ENCODE measurements at places on chromosomes 12 and 14. TPM values are rescaled to one million over a fixed set of nuclear protein-coding genes. Genes with fewer than 3 reads are reported as not detected.

DNA sequence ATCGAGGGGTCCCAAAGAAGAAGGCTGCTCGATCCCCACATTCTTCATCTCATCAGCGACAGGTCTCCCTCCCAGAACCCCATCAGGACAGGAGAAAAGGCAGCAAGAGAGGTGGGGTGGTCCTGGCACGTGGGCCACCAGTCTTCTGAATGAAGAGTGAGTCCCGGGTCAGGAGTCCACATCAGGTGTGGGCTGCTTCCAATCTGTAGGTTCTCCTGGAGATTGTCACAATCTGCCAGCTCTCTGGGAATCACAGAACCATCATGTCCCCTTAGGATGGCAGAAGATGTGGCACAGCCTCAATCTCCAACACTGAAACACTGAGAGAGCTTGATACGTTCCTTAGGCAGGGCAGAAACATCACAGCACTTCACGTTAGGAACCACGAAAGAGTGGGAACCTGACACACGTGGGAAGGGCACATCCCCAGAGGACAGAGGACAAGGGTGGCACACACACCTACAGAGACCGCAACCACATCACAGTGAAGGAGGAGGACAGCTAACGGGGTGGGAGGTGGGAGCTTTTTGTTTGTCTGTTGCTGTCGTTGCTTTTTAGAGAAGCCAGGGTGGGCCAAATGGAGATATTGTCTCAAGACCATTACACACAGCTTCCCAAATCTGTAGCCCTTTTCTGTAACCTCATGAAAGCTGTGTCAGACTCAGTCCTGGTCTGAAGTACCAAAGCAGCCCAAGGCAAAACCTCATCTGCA is 284.5 kb downstream of the DPF3 start:
- DNase-seq: no peak
- no peaks in the 10 kb centered on the region for H3K4me1 ChIP-seq
- H3K36me3 ChIP-seq: no peaks in the 10 kb centered on the region
- no peak overlapping the region for H3K4me3 ChIP-seq
- no peak overlapping the region for H3K27ac ChIP-seq

DNA sequence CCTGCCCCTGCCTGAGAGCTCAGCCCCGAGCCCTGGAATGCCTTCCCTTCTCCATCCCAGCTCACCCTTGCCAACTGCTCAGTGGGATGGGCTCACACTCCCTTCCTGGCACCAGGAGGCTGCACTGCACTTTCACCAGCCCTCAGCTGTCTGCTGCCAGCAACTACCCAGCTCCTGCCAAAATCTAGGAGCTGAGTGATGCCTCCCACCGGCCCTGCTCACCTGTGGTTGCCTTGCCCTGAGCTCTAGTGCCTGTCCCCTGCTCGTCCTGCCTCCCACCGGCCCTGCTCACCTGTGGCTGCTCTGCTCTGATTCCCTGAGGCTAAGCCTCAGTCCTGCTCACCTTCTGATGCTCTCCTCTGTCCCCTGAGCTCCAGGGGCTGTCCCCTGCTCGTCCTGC is 119.8 kb downstream of the TMEM121 start:
- no peaks in the 10 kb centered on the region for H3K27me3 ChIP-seq
- no peak for DNase-seq
- no peak overlapping the region for H3K4me3 ChIP-seq
- H3K4me1 ChIP-seq: peaks cover 7% of the 10 kb centered on the region
- H3K36me3 ChIP-seq: no peaks in the 10 kb centered on the region

DNA sequence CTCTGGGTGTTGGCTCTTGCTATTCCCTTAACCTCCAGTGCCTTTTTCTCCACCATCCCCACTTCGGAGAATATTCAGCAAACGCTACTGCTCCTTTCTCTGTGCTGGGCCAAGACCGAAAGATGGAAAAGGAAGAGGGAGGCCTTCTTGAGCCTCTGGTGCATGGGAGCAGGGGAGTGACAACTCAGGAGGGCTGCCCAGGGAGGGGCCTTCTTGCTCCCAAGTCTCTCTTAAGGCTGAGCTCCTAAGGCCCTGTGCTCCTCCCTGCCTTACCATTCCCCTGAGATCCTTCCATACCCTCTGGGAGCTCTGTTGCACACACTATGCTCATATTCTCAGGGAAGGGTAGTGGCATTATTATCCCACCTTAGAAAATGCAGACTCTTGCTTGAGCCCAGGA is 34.9 kb downstream of the SH2B3 start:
- H3K27me3 ChIP-seq: no peaks in the 10 kb centered on the region
- peaks cover 5% of the 10 kb centered on the region for H3K36me3 ChIP-seq
- no peak overlapping the region for H3K4me3 ChIP-seq

DNA sequence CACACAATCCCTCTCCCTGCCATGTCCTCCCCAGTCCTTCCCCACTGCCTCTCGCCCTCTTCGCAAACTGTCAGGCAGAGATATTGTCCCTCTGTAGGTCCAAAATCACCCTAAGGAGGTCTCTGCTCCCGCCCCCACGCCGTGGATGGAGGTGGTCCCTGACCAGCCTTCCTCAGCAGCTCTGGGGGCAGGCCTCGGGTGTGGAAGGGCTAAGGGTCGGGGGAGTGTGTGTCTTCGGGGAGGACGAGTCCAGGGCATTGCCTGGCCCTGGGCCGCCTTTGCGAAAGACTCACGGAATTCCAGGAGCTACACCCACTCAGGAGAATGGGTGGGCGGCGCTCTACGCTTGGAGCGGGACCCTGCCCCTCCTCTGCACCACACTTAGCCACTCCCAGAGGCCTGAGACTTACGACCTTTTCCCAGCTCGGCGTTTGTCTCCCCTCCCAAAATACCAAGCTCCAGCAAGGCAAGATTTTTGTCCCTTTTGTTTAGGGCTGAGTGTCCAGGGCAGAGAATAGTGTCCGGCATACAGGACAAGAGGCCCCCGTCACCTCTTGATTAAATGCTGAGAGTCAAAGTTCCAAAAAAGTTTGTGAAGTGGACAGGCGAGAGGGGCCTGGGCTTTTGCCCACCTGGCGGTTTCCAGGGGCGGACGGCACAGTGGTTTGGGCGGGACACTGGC is 881 bp downstream of the PYGL start:
- no peak overlapping the region for H3K4me3 ChIP-seq
- no peak overlapping the region for H3K27ac ChIP-seq
- no peaks in the 10 kb centered on the region for H3K36me3 ChIP-seq
- no peaks in the 10 kb centered on the region for H3K4me1 ChIP-seq
- DNase-seq: no peak

Gene FAM186B
- not detected for total RNA-seq
